Neural crest cell (in vitro differentiated cells): ENCODE measurements at places on chromosomes 16 and 17.

- DNase-seq, result no peak
These were observed 115.1 kb downstream of the CYLD start for GRCh38 chr16:50856991-50857390.

GRCh38 chr16:87054154-87054553, 263.0 kb downstream of the C16orf95 start:
- no peak for DNase-seq

GRCh38 chr16:46673320-46674013, 15.5 kb downstream of the VPS35 start:
- peak; percentile 39 for DNase-seq

- DNase-seq, result no peak
These were observed 10.9 kb downstream of the MAF start for GRCh38 chr16:79589601-79590102.

DNA sequence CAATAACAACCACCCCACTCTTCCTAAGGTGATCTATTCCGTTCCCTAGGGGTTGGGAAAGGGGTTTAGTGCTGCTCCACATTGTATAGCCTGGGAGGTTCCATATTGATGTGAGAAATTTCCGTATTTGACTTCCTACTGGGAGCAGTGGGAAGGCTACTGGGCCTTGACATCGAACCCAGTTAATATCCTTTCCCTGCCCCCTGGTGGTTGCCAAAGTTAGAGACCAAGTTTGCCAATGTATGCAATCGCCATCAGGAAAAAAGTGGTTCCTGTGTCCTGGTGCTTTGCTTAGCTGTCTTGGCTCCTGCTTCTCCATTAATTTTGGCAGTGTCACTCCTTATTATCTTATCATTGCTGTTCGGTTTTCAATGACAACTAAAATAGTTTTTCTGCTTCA, 914.9 kb downstream of the KCNJ2 start:
- peak; percentile 27 for DNase-seq

GRCh38 chr16:58264007-58264406, 30.8 kb downstream of the PRSS54 start:
- DNase-seq, result no peak

DNA sequence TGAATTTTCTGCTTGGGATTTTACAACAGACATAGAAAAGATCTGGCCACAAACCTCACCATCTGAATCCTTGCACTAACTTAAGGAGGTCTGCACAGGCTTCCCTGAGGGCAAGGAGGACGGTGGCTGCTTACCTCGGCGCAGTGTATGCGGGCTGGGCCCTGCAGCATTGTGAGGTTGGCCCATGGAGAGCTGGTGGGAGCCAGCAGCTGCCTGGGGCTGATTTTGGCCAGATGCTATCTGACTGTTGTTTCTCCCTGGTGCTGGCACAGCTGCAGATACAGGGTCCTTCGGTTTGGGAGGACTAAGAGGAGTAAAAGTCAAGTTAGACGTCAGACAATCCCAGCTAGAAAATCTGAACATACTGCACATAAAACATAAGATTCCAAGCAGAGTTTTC, 79.8 kb downstream of the ARHGAP17 start:
- DNase-seq, result no peak
